ENCODE measurements at places on chromosomes 12 and 14.

- DNase-seq = no peak
Observed at GRCh38 chr14:80956922-80957321, 1.5 kb downstream of the TSHR start.

DNA sequence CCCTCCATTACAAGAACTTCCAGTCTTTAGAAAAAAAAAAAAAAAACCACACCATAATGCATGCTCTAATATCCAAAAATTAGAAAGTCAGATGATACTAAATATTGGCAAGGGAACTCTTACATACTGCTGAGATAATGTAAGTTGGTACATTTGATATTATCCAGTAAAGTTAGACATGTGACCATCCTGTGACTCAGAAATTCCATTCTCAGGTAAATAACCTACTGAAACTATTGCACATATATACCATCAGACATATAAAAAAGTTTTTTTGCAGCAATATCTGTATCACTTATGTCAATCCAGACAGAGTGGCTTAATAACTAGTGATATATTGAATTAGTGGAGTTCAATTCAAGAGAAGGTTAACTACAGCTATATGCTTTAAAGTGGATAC lies 63.5 kb downstream of the KITLG start:
- DNase-seq = no peak

DNA sequence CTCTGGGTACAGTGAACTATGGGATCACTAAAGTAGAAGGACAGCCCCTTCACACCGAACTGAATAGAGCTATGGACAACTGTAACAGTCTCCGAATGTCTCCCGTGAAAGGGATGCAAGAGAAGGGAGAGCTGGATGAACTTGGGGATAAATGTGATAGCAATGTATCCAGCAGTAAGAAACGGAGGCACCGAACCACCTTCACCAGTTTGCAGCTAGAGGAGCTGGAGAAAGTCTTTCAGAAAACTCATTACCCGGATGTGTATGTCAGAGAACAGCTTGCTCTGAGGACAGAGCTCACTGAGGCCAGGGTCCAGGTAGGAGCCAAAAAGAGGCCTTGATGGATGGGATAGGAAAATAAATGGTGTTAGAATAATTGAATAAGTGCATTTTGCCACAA lies 3.5 kb downstream of the ALX1 start:
- DNase-seq = no peak

GRCh38 chr12:88615490-88615889 lies 35.2 kb upstream of the KITLG start:
- no peak for DNase-seq

- DNase-seq = peak; percentile 59
Observed at GRCh38 chr12:18430425-18431048, 169.2 kb downstream of the PIK3C2G start.

DNA sequence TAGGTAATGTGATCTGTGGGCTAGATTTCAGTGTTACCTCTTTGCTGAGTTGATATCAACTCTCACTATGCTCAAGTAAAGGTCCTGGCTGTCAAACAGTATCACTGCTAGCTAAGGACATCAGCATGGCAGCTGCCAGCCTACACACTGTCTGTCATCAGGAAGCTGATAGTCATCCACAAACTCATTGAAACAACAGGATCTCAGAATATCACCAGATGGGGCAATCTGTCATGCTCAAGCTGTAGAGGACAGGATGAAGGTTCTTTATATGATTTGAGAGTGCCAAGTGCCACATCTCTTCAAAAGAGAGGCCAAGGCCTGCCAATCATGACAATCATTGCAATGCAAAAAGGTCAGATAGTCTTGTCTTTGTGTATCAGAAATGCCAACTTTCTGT lies 811.5 kb upstream of the SEL1L start:
- DNase-seq = no peak

DNA sequence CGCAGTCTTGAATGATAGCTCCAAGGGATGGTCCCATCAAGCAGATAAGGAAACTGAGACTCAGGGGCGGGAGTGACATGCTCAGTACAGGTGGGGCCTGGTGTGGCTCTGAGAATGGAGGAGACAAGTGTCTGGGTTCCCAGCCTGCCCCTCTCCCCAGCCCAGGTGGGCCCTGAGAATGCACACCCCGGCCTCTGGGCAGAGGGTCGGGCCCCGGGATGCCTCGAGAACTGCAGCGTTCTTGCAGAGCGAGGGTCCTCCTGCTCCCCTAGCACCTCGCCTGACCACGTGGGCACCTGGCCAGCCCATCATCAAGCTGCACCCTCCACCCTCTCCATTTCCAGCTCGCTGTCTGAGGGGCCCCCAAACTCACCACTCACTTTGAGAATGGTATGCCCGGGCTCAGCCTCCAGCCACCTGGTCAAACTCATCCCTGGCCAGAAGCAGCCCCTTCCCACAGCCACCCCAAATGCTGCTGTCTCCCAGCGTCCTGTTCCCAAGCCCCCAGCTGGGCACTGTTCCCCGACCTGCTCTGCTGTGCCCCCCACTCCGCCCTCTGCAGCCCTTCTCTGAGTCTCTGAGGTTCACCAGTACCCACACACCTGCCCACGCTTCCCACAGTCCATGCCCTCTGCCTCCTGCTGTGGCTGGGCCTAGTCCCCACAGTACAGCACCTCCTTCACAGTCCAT lies 44.3 kb downstream of the CYP46A1 start:
- DNase-seq = no peak

GRCh38 chr12:129594098-129594497 lies 309.7 kb downstream of the TMEM132D start:
- no peak for DNase-seq

- DNase-seq = no peak
Observed at GRCh38 chr12:3574986-3575385, 84.0 kb downstream of the PRMT8 start.

GRCh38 chr12:124365726-124366430 lies 71.0 kb downstream of the RFLNA start:
- no peak for DNase-seq

- peak; percentile 43 for DNase-seq
Observed at GRCh38 chr12:806200-806791, 53.9 kb downstream of the WNK1 start.

DNA sequence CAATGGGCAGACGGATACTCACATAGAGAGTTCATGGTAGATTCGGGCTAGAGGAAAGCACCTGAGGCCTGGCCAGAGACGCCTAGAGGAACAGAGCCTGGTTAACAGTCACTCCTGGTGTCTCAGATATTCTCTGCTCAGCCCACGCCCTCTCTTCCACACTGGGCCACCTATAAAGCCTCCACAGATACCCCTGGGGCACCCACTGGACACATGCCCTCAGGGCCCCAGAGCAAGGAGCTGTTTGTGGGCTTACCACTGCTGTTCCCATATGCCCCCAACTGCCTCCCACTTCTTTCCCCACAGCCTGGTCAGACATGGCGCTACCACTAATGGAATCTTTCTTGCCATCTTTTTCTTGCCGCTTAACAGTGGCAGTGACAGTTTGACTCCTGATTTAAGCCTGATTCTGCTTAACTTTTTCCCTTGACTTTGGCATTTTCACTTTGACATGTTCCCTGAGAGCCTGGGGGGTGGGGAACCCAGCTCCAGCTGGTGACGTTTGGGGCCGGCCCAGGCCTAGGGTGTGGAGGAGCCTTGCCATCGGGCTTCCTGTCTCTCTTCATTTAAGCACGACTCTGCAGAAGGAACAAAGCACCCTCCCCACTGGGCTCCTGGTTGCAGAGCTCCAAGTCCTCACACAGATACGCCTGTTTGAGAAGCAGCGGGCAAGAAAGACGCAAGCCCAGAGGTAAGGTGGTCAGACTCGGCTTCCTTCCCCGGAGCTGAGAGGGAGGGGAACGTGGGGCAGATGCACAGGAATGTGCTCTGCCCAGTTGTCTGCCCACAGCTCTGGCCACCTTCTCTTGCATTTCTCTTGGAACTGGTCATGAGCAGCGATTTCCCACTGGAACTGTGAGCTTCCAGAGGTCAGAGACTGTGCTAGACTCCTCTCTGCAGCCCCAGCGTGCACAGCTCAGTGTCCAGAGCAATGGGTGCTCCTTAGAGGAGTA lies at the start of gene CD4:
Gene CD4, plus strand, starts transcription at position 557 of the 953 bp plus-strand sequence. CDS start 10,611 bp downstream, outside the sequence.
- no peak for DNase-seq

GRCh38 chr12:53746592-53747092 lies 5.1 kb downstream of the CISTR start:
- peak; percentile 90 for DNase-seq

DNA sequence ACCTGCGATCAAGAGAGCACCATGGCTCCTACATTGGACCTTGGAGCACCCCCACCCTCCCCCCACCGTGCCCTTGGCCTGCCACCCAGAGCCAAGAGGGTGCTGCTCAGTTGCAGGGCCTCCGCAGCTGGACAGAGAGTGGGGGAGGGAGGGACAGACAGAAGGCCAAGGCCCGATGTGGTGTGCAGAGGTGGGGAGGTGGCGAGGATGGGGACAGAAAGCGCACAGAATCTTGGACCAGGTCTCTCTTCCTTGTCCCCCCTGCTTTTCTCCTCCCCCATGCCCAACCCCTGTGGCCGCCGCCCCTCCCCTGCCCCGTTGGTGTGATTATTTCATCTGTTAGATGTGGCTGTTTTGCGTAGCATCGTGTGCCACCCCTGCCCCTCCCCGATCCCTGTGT lies 1.8 kb upstream of the RNU7-1 start:
- no peak for DNase-seq
